HFF-Myc (cell line): ENCODE measurements at places on chromosomes 2 and 18.

DNA sequence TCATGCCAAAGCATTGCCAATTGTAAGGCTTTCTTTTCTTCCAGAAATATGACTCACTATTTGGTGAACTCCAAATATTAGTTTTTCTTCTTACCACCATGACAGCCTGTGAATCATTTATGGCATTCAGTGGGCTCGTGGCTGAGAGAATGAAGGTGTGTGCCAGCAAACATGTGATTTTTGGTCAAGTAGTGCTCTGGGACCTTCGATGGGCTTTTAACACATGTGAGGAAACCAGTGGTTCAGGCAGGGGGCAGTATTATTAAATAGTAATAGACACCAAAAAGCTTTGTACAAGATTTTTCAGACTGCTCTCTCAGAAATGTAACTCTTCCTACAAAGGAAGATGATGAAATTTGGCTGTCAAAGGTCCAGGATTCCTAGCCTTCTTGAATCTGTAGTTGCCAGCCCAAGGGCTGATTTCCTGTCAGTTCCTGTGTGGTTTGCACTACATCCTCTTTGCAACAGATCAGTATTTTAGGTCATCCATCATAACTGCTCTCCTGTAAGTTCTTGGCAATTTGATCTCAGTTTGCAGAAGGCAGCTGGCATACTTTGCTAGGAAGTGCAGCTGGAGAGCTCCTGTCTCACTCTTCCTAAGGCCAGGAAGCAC lies 64.3 kb downstream of the BABAM2 start:
- DNase-seq: peak; percentile 91

DNA sequence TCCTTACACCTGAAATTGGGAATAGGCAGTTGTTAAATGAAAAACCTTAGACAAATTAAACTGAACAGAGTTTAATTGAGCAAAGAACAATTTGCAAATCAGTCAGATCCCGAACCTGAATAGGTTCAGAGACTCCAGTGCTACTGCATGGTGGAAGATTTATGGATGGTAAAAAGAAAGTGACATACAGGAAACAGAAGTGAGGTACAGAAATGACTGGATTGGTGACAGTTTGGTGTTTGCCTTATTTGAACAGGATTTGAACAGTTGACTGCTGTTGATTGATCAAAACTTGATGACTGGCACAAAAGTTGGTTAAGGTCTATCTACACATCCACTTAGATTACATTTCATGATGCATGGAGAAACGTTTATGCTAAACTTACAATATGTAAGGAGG lies 248.8 kb downstream of the HNMT start:
- no peak for DNase-seq

- DNase-seq: no peak
These were observed 96.5 kb downstream of the CSRNP3 start for GRCh38 chr2:165566008-165566407.

DNA sequence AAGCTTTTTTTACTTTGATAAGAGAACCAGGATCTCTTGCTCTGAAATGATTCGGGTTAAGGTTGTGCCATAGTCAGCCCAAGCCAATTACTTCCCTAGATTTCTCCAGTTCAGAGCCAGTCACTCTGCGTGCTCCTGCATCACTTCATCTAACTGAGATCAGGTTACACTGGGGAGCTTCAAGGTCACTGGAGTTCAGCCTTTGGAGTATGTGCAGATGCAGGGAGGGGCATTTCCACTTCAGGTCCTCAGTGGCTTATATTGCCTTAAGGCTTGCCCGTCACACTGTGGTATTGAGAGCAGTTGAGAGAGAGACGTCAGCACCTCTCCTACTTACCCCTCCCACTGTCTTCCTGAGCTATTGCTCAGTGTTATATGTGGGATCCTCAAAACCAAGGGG lies 317.8 kb downstream of the EPHA4 start:
- no peak for DNase-seq

DNA sequence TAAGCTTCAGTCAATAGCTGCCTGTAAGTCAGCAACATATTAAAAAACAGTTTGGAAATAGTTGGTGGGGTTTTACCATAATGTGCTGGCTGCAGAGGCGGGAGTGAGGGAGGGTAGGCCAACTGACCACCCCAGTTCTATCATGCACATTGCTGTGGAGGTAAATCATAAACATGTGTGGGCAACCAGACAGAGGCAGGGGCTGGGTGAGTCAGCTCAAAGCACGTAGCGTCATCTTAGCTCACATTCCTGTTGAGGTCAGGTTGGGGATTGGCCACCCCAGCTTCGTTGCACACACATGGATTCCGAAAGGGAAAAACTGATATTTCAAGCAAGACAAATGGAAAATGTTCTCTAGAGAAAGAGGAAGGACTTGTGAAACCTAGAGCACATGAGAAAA lies 19.5 kb downstream of the GPR45 start:
- peak; percentile 91 for DNase-seq

- DNase-seq: no peak
These were observed 283.0 kb downstream of the MYCN start for GRCh38 chr2:16223161-16223840.
